ENCODE measurements at places on chromosomes 7 and 10.

GRCh38 chr7:80905334-80905733 is 13.5 kb downstream of the SEMA3C start:
- no peak for DNase-seq

DNA sequence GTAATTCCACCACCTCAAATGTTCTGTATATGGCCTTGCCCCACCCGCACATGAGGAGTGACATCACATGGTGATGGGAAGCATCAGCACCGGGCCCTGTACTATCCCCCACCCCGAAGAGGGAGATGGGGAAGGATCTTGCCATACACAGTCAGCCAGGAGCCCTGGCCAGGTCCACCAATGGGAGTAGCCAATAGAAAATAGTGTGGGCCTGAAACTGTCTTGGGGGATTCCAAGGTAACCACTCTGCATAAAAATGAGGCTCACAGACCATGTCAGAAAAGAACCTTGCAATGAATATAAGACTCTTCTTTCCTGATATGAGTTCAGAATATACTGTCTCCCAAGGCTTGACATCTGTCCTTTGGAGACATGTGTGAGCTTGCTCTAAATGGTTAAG is 51.1 kb downstream of the ADRB1 start:
- no peak for DNase-seq

- DNase-seq, result no peak
Observed at GRCh38 chr7:111765751-111766643, 203.7 kb upstream of the IMMP2L start.

DNA sequence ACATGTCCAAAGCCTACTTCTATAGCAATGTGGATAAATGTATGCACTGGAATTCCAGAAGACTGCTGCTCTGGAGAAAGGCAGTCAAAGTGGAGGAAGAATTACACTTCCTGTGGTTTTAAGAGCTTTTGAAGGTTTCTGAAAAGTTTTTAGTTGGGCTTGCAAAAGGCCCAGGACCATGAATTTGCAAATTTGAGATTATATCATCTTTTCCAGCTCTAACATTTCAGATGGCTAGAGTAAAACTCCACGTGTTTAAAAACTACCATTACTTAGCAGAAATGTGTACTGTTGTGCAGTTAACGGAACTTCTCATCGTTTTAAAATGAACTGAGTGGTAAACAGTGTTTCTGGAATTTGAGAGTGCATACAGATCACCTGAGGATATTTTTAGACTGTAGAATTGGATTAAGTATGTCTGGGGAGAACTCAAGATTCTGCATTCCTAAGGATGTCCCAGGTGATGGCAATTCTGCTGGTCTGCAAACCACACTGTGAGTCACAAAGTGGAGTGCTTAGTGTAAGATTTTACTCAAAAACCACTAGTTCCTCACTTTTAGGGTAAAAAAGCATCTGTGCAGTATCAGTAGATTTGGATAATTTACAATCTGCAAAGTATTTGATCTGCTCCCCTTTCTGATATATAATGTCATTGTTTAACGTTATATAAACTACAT is 32.9 kb upstream of the CCDC71L start:
- DNase-seq, result no peak

- DNase-seq, result no peak
Observed at GRCh38 chr7:145092766-145093165, 256.9 kb upstream of the TPK1 start.

DNA sequence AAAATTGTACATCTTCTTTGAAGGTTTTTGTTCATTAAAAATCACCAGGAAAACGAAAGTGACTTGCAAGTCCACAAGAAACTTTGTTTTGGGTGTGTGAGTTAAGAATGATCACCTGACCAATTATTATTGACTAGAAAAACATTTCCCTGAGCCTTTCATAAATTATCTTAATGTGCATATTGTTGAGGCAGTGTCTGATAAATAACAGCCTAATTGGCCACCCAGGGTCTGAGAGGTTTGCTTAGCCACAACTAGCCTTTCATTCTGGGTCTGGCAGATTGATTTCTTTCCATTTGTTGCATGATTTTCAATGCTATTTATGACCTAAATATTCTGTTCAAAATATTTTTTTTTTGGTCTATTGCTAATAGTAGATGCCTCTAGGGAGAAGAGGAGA is 152.8 kb downstream of the AUTS2 start:
- DNase-seq, result no peak

GRCh38 chr7:131459256-131459655 is 97.2 kb downstream of the PODXL start:
- no peak for DNase-seq

GRCh38 chr10:70359017-70359550 is 23.3 kb downstream of the LRRC20 start:
- DNase-seq, result no peak

GRCh38 chr7:95972523-95972922 is 200.2 kb downstream of the DYNC1I1 start:
- no peak for DNase-seq

DNA sequence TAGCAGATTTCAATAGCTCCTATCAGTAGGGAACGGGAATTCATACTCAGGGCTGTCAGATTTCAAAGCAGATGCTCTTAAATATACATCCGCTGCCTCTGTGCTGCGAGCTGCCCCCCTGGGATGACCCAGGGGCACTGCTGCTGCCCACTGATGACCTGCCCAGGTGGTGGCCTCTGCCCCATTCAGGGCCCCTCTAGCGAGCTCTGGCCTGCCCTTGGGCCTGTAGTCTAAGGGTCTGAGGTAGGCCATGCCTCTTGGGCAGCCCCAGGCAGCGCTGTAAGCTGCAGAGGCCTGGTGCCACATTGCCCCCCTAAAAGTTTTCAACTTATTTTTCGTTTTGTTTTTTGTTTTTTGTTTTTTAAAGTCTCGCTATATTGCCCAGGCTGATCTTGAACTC is 50.6 kb upstream of the SH2B2 start:
- DNase-seq, result no peak

- DNase-seq, result no peak
Observed at GRCh38 chr7:36283711-36284130, 105.9 kb upstream of the ANLN start.

DNA sequence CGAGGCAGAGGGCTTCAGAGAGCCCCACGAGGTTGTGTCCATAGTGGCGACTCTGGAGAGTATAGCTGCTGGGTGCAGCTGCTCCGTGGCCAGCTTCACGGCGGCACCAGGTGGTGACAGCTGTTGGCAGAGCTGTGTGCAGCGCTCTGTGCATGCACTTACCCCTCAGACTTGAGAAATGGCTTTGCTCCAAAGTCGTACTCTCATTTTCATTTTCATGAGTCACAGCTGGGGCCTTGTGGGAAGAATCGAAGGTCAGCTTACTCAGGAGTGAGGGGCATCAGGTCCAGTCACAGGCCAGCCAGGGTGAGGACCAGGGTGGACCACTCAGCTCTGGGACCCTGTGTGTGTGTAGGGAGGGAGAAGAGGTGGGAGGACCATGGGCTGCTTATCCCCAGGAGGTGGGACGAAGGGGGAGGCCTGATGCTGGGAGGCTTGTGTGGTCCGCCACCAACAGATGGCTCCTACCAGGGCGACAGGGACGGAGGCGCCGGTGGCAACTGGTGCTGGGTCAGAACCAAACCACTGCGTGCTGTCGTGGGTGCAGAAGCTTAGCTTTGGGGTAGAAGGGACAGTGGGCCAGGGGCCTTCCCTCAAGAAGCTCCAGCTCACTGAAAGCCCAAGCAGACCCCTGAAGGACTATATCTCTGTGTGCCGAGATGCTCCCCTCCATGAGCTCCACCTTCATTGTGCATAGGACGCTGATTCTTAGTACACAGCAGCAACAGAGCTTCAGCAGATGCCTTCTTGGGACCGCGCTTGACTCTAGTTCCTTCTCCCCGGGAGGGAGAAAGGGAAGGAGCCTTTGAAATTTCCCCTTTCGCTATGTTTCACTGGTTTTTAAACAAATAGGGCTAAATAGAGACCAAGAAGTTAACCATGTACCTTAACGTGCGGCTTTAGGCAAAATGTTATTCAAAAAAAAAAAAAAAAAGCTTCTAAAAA is 225.0 kb downstream of the CELF2 start:
- DNase-seq, result no peak

DNA sequence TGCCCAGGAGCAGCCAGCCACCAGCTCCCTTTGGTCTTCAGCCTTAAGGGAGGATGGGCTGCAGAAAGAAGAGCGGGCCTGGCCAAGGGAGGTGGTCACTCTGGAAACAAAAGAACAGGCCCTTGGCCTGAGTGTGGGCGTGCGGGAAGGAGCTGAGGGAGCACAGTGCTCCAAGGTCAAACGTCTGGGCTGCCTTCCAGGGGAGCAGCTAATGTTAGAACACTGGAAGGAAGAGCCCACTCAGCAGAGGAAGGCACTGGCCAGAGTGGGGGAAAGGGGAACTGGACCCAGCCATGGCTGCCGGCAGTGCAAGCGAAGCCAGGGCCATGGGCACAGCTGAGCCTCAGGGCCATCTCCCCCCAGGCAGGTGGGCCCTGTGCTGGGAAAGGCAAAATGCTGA is 42.7 kb downstream of the FAM53B start:
- no peak for DNase-seq

- DNase-seq, result no peak
Observed at GRCh38 chr10:47278152-47278473, 21.9 kb upstream of the GDF10 start.

DNA sequence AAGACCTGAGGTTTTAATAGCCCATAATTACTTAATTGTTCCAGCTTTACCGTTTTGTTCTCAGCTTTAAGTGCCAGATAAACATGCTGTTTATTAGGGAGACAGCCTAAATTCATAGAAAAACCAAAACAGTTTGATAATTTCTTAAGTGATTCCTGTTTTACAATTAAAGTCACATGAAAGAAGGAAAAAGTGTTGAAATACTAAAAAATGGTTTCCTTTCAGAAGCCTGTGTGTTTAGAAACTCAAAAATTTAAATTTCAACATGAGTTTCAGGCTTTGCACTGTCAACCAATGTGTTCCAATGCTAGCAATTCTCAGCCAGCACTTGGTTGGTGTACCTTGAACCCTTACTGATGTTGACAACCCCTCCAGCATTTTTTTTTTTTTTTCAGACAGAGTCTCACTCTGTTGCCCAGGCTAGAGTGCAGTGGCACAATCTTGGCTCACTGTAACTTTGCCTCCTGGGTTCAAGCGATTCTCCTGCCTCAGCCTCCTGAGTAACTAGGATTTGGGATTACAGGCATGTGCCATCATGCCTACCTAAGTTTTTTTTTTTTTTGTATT is 135.3 kb downstream of the ICA1 start:
- no peak for DNase-seq

GRCh38 chr10:101776161-101776817 is 375 bp upstream of the FGF8 start:
- DNase-seq, result no peak

- no peak for DNase-seq
Observed at GRCh38 chr10:77560052-77560451, 77.6 kb downstream of the KCNMA1 start.

DNA sequence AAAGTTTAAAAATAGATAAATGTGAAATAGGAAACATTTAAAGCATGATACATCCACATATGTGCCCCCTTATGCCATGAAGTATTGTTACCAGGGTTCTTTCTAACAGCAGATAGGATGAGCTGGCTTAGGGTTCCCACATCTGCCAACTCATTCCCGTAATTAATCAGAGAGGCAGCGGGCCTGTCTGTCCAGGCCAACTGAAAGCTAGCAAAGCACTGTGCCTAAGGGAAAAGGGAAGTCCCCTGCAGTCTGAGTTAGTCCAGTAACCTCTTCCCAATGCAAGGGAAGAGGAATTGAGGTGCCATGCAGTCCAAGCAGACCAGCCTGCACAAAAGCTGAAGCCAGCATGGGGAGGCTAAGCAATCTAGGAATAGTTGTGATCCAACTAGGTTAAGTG is 18.3 kb upstream of the ZC3HAV1L start:
- no peak for DNase-seq

DNA sequence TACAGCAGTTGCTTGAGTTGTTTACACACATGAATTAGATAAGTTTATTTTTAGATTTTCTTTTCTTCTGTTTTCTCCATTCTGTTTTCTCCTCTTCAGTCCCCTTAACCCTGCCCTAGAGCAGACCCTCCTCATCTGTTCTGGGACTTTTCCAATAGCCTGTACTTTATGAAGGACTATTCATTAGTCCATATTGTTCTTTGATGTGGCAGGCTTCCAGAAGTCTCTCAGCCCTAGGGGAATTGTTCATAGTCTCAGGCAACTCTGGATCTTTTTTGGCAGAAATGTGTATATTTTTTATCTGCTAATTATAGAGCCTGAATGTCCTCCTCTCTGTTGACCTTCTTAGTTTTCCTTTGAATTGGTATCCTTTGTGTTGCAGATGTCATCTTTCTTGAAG is 25.4 kb downstream of the KAT6B start:
- no peak for DNase-seq

- DNase-seq, result no peak
Observed at GRCh38 chr10:49365275-49365674, 30.6 kb downstream of the DRGX start.

DNA sequence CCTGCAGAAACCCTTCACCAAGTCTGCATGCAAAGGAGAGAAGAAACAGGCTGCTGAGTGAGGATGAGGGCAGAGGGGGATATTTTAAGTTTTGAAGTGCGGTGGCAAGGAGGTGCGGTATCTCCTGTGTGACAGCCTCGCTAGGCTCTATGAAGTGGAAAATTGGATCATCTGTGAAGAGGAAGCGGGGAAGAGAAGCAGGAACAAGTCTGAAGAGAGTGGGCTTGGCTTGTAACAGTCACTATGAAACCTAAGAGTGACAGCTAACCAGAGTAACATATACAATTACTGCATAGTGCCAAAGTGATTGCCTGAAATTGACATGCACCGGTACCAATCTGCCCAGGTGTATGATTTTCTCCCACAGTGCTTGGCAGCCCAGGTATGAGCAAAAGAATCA is 287.5 kb upstream of the KLF14 start:
- no peak for DNase-seq

DNA sequence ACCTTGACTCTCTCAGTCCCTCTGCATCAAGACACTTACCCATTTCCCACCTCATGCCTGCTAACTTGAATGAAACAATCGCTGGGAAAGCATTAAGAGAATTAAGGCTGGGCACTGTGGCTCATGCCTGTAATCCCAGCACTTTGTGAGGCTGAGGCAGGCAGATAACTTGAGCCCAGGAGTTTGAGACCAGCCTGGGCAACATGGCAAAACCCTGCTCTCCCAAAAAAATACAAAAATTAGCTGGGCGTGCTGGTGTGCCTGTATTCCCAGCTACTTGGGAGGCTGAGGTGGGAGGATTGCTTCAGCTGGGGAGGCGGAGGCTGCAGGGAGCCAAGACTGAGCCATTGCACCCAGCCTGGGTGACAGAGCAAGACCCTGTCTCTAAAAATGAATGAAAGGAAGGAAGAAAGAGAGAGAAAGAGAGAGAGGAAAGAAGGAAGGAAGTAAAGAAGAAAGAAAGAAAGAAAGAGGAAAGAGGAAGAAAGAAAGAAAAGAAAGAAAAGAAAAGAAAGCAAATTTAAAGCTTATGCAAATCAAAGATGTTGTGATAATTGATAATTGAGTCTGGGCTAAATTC is 646 bp downstream of the SERPINE1 start:
- no peak for DNase-seq

DNA sequence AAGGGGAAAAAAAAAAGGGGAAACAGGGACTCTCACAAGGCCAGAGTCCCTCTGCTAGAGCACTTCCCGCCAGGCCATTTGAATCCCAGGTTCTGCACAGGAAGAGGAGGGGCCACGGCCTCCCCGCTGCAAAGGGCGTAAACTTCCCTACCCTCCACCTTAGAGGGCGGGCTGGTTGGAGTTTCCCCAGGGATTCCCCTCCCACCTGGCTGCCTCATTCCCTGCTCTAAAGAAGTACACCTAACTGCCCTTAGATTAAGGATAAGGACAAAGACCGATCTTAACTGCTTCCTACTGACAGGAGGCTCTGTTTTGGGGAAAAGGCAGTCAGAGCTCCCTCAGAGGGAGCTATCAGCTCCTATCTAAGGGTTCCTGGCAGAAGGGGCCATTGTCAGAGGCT is 102.0 kb upstream of the ARMC3 start:
- DNase-seq, result no peak

GRCh38 chr10:14372606-14373005 is 41.9 kb upstream of the FRMD4A start:
- no peak for DNase-seq
